Right atrium auricular region (tissue), 2 donors: ENCODE measurements at places on chromosomes 6 and 20. TPM values are rescaled to one million over a fixed set of nuclear protein-coding genes. Genes with fewer than 3 reads are reported as not detected.
A peak's percentile ranks its signal among the peaks of the same experiment; 100 is the strongest.

DNA sequence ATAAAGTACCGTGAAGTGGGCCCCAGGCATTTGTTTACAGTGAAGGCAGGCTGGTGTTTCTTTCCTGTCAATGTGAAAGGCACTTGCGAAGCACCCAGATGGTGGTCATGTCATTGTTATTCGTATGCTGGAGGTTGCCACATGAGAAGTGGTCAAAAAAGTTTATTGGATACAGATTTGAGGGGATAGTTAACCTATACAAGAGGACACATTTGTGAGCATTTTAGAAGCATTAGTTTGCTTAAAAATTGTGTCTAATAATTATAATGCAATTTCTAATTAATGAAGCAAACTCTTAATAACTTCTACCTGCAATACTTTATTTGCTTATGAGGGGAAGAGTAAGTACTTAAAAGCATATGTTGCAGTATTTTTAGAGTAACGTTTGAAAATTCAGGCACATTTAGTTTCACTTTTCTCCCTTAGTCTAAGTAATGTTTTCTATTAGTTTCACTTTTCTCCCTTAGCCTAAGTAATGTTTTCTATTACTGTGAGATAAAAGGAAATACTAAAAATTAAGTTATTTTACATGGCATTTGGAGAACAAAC, 120.7 kb upstream of the CLDN20 start:
- H3K27me3 ChIP-seq, result no peaks in the 10 kb centered on the region
- no peaks in the 10 kb centered on the region for H3K36me3 ChIP-seq
- H3K4me1 ChIP-seq, result no peaks in the 10 kb centered on the region
- H3K27ac ChIP-seq, result peak overlapping the region; percentile 4
- DNase-seq, result no peak
- H3K4me3 ChIP-seq, result peak overlapping the region; percentile 7

DNA sequence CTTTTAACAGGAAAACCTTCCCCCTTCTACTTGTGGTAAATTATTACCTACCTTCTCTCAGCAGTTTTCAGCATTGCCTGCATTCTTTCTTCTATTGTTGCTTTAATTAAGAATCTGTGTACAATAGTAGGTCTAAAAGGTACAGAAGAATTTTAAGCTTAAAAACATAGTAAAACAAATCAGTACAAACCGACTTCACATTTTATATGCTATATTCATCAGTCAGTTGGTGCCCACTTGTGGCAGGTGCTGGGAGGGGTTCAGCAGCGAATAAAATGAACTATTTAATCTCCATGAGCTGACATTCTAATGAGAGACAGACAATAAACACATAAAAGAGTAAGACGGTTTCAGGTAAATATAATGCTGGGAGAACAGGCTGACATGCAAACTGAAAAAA, 73.4 kb upstream of the FBXO30 start:
- H3K27ac ChIP-seq, result no peak overlapping the region
- H3K27me3 ChIP-seq, result no peaks in the 10 kb centered on the region
- DNase-seq, result no peak
- no peak overlapping the region for H3K4me3 ChIP-seq

GRCh38 chr6:22227824-22228610, 68.8 kb downstream of the PRL start:
- DNase-seq, result no peak
- no peak overlapping the region for H3K4me3 ChIP-seq
- no peaks in the 10 kb centered on the region for H3K36me3 ChIP-seq
- no peaks in the 10 kb centered on the region for H3K4me1 ChIP-seq
- no peak overlapping the region for H3K27ac ChIP-seq
- H3K27me3 ChIP-seq, result no peaks in the 10 kb centered on the region

GRCh38 chr20:50930976-50931305, 296 bp downstream of the ADNP start:
- H3K27ac ChIP-seq, result peak overlapping the region; percentile 99
- peaks cover 21% of the 10 kb centered on the region for H3K36me3 ChIP-seq
- H3K4me3 ChIP-seq, result peak overlapping the region; percentile 83
- no peaks in the 10 kb centered on the region for H3K27me3 ChIP-seq
- DNase-seq, result no peak
- peaks cover 45% of the 10 kb centered on the region for H3K4me1 ChIP-seq

The RAB44 gene
- total RNA-seq, result 0.12 TPM

The SLCO4A1 gene
- total RNA-seq, result 19.8 TPM

GRCh38 chr6:16232086-16232485, 6.3 kb upstream of the GMPR start:
- DNase-seq, result no peak
- no peak overlapping the region for H3K27ac ChIP-seq
- H3K4me3 ChIP-seq, result no peak overlapping the region
- no peaks in the 10 kb centered on the region for H3K36me3 ChIP-seq
- no peaks in the 10 kb centered on the region for H3K4me1 ChIP-seq

GRCh38 chr6:42025066-42025844, 25.1 kb upstream of the TAF8 start:
- DNase-seq, result no peak
- no peaks in the 10 kb centered on the region for H3K36me3 ChIP-seq
- H3K4me3 ChIP-seq, result no peak overlapping the region
- no peaks in the 10 kb centered on the region for H3K27me3 ChIP-seq

GRCh38 chr6:38345586-38345985, 294.1 kb downstream of the BTBD9 start:
- no peaks in the 10 kb centered on the region for H3K27me3 ChIP-seq
- H3K4me3 ChIP-seq, result no peak overlapping the region
- H3K27ac ChIP-seq, result no peak overlapping the region
- H3K4me1 ChIP-seq, result no peaks in the 10 kb centered on the region
- no peak for DNase-seq
- H3K36me3 ChIP-seq, result no peaks in the 10 kb centered on the region

DNA sequence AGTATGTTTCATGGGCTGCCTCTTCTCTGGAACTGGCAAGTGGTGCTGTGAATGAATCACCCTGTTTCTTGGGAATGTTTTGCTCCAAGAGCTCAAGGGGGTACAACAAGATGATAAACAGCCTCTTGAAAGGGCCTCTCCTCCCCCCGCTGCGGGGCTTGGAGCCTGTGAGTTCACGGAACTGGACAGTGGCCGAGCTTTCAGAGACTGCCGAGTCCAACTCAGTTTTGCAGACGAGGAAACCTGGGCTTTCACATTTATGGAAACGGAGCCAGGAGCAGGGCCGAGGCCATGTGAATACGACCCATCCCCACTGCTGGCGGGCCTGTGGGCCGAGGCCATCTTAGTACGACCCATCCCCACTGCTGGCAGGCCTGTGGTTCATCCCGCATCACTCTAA, 18.2 kb upstream of the SRC start:
- H3K36me3 ChIP-seq, result no peaks in the 10 kb centered on the region
- DNase-seq, result peak; percentile 94
- H3K27ac ChIP-seq, result peak overlapping the region; percentile 67

DNA sequence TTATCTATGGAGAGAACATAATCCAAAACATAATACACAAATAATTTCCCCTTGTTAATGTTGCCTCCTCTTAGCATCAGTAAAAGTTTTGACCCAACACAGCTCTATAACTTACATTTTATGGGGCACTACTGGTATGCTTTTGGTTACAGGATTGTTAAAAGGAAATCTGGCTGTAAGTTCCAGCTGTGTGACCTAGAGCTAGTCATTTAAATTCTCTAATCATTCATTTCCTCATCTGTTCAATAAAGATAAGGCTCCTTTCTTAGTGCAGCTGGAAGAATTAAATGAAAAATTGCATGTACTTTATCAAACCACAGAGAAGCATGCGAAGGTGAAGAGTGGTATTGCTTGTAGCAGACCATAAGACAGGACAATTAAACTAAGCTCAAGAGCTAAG, 4.6 kb downstream of the SLC17A2 start:
- H3K27ac ChIP-seq, result no peak overlapping the region
- H3K27me3 ChIP-seq, result no peaks in the 10 kb centered on the region
- no peaks in the 10 kb centered on the region for H3K36me3 ChIP-seq
- no peak overlapping the region for H3K4me3 ChIP-seq
- no peak for DNase-seq

DNA sequence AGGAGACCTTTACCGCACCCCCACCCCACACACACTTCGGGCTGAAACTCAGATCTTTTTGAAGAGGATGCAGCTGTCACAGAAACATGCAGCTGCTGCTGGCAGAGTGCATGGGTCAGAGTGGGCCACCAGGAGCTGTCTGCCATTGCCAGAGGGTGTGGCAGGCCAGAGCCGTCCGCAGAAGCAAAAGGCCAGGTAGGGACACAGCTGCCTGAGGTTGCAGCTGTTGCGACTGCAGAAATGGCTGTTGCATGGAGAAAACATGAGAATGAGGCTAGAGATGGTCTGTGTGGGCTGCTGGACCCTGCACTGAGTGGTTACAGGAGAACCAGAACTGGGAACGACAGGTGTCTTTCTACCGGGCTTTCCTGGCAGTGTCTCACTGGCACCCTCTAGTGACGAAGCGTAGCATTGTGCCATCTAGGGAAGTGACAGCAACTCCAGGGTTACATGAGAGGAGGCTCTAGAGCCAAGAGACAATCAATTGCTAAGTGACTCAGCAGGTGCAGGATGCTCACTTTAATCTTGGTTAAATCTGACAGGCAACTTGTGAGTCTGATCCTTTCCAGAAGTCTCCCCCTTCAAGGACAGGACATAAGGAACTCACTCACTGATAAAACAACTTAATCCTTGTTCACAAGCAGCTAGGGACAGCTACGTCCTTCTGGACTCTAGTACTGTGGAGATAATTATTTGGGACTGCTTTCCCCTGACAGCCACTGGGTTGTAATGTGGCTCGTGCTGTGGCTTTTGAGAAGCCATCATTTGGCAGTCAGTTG, 29.1 kb upstream of the SERPINB9 start:
- peak; percentile 87 for DNase-seq
- no peaks in the 10 kb centered on the region for H3K36me3 ChIP-seq
- no peaks in the 10 kb centered on the region for H3K27me3 ChIP-seq
- peak overlapping the region; percentile 23 for H3K27ac ChIP-seq
